ENCODE measurements at places on chromosomes 16 and 17.

DNA sequence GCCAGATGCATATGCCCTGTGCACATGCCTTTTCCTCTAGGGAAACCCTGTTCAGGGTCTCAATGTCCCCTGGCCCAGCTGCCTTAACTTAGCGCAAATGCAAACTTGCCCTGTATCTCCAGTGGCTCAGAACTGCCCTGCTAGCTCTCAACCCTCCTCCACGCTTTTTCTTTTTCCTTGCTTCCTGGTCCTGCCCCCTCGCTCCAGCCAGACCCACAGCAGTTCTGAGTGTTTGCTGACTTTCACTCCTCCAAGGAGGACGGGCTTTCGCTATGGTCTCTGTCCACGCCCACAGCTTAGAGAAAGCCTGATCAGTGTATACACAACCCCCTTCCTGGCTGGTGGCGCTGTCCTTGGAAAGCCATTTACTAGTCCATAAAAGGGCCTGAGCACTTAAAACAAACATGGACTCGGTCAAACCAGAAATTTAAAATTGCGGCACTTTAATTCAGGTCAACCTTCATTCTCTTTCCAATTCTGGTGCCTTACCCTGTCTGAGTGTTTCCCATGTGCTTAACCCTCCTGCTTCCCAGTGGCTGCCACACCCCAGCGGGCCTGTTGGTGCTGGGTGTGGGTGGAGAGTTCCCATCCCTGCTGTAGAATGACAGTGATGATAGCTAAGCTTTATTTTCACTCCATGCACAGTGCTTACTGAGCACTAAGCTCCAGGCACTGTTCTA is 15.6 kb upstream of the TMEM98 start:
- no peaks in the 10 kb centered on the region for H3K36me3 ChIP-seq
- no peaks in the 10 kb centered on the region for H3K4me1 ChIP-seq
- DNase-seq = no peak
- H3K27ac ChIP-seq = peak overlapping the region; percentile 76
- peak overlapping the region; percentile 44 for H3K4me3 ChIP-seq

DNA sequence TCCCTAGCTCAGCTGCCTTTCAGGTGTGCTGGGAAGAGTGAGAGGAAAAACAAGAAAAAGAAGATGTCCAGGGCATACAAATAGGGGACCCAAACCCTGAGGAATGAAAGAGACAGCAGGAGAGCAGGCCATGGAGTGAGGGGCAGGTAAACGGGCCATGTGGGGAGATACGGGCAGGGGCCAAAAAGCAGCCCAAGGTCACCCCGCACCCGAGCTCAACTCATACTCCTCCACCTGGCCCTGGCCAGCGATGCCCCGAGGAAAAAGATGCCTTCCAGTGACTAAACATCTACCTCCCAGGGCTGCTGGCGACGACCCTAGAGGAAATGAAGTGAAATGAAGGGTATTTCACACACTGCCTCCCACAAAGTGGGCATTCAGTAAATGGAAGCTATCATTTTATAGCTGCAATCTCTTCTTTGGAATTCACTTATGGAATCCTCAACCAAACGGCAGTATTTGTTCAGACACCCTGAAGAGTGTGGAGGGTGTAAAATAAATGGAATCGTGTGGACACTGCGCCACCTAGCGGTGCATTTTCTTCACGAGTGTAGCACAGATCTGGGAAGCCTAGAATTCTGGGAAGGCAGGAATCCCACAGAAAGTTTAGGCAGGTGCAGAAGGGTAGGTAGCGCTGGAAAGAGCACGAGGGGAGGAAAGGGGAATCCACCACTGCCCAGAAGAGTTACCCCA is 14.9 kb downstream of the ELAC2 start:
- H3K4me3 ChIP-seq = no peak overlapping the region
- H3K36me3 ChIP-seq = peaks cover 93% of the 10 kb centered on the region
- H3K27ac ChIP-seq = no peak overlapping the region
- no peaks in the 10 kb centered on the region for H3K27me3 ChIP-seq
- DNase-seq = no peak

DNA sequence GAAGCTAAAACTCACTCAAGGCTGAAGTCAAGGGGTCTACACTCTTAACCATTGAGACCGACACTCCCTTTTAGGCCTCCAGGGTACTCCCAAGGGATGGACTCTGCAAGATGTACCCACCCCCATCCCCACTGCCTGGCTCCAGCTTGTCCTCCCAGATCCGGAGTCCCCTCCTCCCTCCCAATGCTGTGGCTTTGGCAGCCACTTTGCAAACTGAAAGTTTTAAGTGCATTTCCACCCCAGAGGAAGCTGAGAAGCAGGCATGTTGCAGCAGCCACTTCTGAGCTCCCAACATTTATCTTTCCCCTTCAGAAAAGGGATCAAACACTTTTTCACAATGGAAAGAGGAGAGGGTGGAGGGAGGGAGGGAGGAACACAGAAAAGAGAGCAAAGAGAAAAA is 115.2 kb downstream of the COPRS start:
- H3K4me3 ChIP-seq = peak overlapping the region; percentile 15
- H3K4me1 ChIP-seq = peaks cover 47% of the 10 kb centered on the region
- H3K27me3 ChIP-seq = no peaks in the 10 kb centered on the region
- H3K27ac ChIP-seq = peak overlapping the region; percentile 22
- H3K36me3 ChIP-seq = no peaks in the 10 kb centered on the region
- DNase-seq = no peak

- H3K4me1 ChIP-seq = peaks cover 34% of the 10 kb centered on the region
- no peak overlapping the region for H3K4me3 ChIP-seq
- H3K27ac ChIP-seq = peak overlapping the region; percentile 77
- H3K27me3 ChIP-seq = no peaks in the 10 kb centered on the region
- no peak for DNase-seq
- no peaks in the 10 kb centered on the region for H3K36me3 ChIP-seq
Measured at GRCh38 chr17:48027322-48027981, 10.1 kb downstream of the COPZ2 start.

- no peaks in the 10 kb centered on the region for H3K4me1 ChIP-seq
- H3K27ac ChIP-seq = no peak overlapping the region
- no peaks in the 10 kb centered on the region for H3K36me3 ChIP-seq
- no peak for DNase-seq
- no peak overlapping the region for H3K4me3 ChIP-seq
Measured at GRCh38 chr17:56175299-56175955, 22.2 kb downstream of the ANKFN1 start.

GRCh38 chr17:78933959-78934568 is 8.9 kb upstream of the TIMP2 start:
- DNase-seq = peak; percentile 99
- H3K27ac ChIP-seq = peak overlapping the region; percentile 98
- H3K4me1 ChIP-seq = peaks cover 15% of the 10 kb centered on the region
- H3K4me3 ChIP-seq = peak overlapping the region; percentile 17

DNA sequence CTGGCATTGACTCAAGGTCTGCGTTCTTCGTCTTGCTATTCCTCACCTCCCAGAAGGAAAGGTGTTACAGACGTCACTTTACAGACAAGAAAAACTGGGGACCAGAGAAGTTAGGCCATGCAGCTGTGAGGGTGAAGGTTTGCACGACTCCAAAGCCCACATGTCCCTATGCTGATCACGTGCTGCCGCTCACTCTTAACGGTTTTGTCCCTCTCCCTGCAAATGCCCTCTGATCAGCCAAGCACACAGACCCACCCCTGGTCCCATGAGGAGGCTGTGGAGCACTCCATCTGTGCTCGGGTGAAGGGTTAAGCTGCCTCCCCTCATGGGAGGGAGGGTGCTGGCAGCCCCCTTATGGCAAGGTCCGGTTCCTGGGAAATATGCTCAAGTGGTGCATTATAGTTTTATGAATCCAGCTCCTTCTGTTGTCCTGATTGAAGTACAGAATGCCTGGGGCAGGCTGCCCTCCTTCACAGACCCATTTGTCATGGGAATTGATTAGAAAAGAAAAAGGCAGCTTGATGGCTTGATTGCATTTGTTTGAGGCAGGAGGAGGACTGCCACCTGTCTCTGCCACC is 18.8 kb downstream of the CCDC182 start:
- H3K4me3 ChIP-seq = no peak overlapping the region
- H3K36me3 ChIP-seq = no peaks in the 10 kb centered on the region
- no peak for DNase-seq
- H3K27ac ChIP-seq = no peak overlapping the region
- no peaks in the 10 kb centered on the region for H3K27me3 ChIP-seq

DNA sequence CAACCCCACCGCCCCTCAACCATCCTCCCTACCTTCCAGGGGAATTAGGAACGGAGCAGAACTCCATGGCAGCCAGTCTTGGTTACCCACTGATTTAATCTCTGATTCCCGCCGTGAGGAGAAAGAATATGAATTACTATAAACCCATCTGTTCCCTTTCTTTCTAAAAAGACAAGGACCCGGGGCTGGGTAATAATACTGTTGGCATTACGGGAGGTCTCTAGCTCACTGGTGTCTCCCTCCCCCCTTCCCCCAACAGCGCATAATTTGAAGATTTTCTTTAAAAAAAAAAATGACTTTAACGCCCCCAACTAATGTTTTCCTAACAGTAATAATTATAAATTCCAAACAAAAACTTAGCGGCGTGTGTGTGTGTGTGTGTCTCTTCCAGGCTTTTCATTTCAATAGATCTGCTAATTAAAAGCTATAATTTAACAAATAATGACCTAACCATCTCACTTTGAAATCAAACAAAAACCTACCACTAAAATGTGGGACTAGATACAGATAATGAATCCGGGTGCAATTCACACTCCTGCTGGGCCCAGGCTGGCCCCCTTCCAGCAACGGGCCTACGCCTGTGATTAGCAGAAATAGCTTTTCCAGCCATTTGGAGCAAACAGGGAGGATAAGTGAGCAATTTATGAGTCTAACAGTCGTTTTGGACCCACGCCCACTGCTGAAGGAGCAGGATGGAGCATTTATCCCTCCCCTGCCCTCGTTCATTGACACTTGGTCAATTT is 18.2 kb upstream of the BHLHA9 start:
- no peaks in the 10 kb centered on the region for H3K4me1 ChIP-seq
- no peaks in the 10 kb centered on the region for H3K27me3 ChIP-seq
- no peak for DNase-seq
- no peak overlapping the region for H3K27ac ChIP-seq

DNA sequence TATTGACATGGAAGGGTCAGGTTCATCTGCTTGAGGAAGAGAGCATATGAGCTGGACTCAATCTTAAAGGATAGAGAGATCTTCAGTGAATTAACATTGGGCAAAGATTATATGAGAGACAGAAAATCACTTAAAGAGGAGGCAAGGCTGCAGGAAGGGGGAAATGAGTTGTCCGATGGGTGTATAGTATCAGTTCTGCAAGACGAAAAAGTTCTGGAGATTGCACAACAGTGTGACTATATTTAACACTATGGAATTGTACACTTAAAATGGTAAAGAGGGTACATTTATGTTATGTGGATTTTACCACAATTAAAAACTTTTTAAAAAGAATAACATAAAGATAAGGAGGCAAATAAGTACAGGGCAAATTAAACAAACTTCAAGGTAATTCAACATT is 80.7 kb downstream of the HELZ start:
- no peak overlapping the region for H3K27ac ChIP-seq
- H3K36me3 ChIP-seq = peaks cover 17% of the 10 kb centered on the region
- no peaks in the 10 kb centered on the region for H3K27me3 ChIP-seq
- H3K4me1 ChIP-seq = no peaks in the 10 kb centered on the region
- H3K4me3 ChIP-seq = no peak overlapping the region

GRCh38 chr17:63369233-63369632 is 76.9 kb downstream of the CYB561 start:
- no peaks in the 10 kb centered on the region for H3K4me1 ChIP-seq
- H3K4me3 ChIP-seq = no peak overlapping the region
- DNase-seq = no peak
- no peaks in the 10 kb centered on the region for H3K36me3 ChIP-seq
- no peaks in the 10 kb centered on the region for H3K27me3 ChIP-seq
- H3K27ac ChIP-seq = no peak overlapping the region

DNA sequence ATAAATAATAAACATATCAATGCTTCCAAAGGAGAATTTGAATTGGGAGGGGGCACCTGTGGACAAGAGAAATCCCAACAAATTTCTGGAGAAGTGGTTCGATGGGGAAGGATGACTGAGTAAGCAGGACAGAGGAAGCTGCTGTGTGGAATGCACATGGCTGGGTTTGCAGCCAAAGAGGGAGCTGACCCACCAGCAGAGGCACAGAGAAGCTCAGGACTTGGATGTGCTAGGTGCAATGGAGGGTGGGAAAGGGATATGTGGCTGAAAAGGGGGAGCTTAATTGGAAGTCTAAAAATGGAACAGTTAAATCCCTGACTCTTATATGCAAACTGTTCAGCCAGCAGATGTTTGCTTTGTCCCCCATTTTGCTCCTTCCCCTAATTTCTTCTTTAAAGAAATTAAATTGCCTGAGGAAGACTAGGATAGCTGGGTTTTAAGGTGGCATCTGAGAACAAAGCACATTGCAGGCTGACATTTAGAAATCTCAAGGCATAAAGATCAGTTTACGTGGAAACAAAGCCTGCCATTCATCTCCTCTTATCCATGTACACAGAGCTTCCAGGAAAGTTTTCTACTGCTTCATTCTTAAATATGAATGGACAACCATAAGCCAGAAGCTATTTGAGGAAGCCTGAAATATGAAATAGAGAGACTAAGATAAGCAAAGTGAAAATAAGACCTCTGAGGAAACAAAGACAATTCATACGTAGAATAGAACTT is 23.0 kb upstream of the TNS4 start:
- no peaks in the 10 kb centered on the region for H3K36me3 ChIP-seq
- H3K4me1 ChIP-seq = no peaks in the 10 kb centered on the region
- no peak overlapping the region for H3K27ac ChIP-seq
- DNase-seq = no peak

DNA sequence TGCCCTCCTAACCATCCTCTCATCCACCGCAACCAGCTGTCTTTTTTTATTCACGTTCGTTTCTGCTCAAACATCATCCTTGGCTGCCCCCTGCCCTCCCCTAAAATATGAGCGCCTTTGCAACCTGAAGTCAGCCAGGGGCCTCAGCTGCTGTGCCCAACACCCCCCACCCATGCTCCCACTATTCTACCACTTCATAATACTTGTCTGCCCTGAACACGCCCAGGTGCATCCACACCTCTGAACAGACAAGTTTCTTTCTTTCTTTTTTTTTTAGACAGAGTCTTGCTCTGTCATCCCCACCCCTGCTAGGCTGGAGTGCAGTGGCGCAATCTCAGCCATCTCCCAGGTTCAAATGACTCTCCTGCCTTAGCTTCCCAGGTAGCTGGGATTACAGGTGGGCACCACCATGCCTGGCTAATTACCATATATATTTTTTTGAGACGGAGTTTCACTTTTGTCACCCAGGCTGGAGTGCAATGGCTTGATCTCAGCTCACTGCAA is 26.9 kb downstream of the CEP295NL start:
- no peak for DNase-seq
- peaks cover 14% of the 10 kb centered on the region for H3K4me1 ChIP-seq
- H3K36me3 ChIP-seq = peaks cover 11% of the 10 kb centered on the region
- no peak overlapping the region for H3K4me3 ChIP-seq

- H3K27ac ChIP-seq = no peak overlapping the region
- H3K4me3 ChIP-seq = no peak overlapping the region
- DNase-seq = no peak
- no peaks in the 10 kb centered on the region for H3K36me3 ChIP-seq
Measured at GRCh38 chr16:17084130-17084529, 386.6 kb downstream of the XYLT1 start.

All from ascending aorta (tissue), 2 donors.